ENCODE measurements at places on chromosomes 4 and X.
A peak's percentile ranks its signal among the peaks of the same experiment; 100 is the strongest.

DNA sequence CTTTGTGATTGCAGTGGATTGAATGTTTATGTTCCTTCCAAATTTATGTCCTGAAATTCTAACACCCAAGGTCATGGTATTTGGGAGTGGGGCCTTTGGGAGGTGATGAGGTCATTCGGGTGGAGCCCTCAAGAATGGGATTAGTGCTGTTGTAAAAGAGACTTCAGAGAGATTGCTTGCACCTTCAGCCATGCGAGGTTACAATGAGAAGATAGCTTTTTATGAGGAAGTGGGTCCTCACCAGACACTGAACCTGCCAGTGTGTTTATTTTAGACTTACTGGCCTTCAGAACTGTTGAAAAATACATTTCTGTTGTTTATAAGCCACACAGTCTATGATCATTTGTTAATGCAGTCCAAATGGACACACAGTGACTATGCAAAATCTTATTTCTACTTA, 161.0 kb upstream of the GPRIN3 start:
- DNase-seq: no peak

GRCh38 chr4:145390571-145390970, 91.1 kb upstream of the SMAD1 start:
- DNase-seq: no peak

DNA sequence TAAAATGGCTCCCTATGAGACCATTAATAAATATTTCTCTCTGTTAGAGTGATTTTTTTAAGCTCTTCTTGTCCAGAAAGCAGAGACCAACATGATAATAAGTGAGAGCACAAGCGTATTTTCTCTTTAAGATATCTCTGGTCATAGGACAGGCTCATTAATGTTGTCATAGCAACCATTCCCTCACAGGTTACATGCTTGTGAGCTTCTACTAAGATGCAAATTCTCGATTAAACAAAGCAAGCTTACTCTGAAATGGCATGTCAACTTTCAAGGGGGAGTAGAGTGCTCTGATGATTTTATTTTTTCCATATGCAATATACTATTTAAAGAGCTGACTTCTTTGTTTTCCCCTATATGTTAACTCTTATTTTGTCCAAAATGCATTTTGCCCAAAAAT, 487.2 kb upstream of the LCORL start:
- no peak for DNase-seq

- DNase-seq: no peak
These were observed 3.7 kb upstream of the NR3C2 start for GRCh38 chr4:148445860-148446330.

GRCh38 chr4:86450861-86451260, 91.0 kb upstream of the MAPK10 start:
- no peak for DNase-seq

DNA sequence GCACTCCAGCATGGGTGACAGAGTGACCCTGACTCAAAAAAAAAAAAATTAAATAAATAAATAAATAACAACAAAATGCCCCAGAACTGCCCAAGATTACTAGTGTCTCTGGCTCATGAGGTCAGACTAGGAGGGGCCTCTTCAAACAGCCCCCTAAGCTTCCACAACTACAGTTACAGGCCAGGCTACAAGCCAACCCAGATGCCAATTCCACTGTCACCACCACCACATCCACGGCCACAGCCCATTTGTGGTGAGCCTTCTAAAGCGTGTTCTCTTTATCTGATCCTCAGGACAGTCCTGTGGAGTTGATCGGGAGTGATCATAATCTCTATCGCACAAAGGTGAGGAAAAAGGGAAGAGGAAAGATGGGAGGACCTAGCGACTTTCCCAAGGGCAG, 36.6 kb downstream of the IGFBP7 start:
- DNase-seq: no peak

DNA sequence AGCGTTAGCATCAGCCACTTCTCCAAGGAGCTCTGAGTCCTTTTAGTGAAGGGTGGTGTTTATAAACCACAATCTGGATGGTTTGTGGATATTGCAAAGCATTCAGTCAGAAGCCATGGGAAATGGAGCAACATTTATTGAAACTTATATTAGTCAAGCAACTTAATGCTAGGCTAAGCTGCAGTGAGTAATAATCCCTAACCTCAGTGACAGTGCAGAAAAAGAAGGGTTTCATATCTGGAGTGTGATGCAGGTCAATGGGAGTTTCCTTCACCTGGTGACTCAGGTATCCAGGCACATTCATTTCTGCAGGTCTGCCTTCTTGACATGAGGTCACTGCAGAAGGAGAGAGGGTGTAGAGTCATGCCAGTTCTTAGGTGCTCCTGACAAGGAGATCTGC, 10.4 kb upstream of the DRD5 start:
- DNase-seq: peak; percentile 96

DNA sequence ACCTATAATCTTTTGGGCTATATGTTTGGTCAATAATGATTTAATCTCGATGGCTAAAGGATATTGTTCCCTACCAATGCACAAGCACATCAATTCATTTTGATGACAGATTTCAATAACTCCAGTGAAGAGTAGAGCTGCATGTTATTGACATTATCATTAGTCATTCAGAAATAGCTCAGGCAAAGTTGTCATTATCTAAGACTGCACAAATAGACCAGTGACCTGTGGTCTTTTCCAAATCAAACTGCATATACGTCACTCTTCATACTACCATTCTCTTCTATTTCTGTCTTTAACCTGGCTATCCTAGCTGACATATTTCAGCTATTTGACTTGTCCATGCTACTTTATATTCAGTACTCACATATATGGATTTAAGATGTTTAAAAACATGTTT, 1050.8 kb downstream of the C4orf33 start:
- no peak for DNase-seq

GRCh38 chr4:107216379-107216778, 180.3 kb upstream of the DKK2 start:
- no peak for DNase-seq

- peak; percentile 45 for DNase-seq
These were observed 12.3 kb upstream of the SCRG1 start for GRCh38 chr4:173411106-173411693.

DNA sequence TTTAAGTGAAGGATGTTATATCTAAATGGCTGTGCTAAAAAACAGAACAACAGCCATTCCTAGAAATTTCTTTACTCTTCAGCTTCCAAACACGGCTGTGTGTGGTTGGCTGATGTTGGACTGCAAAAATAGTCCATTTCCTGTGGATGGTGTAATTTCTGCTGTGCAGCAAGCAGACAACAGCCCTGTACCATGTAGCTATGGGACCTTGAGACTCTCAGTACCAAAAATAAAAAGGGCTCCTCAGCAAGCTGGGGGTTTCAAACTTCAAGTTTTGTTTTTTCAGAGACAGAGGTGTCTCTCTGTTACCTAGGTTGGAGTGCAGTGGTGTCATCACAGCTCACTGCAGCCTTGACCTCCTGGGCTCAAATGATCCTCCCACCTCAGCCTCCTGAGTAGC, 18.1 kb downstream of the CD40LG start:
- no peak for DNase-seq

- DNase-seq: no peak
These were observed 82.5 kb downstream of the AMELX start for GRCh38 chrX:11375614-11376119.

DNA sequence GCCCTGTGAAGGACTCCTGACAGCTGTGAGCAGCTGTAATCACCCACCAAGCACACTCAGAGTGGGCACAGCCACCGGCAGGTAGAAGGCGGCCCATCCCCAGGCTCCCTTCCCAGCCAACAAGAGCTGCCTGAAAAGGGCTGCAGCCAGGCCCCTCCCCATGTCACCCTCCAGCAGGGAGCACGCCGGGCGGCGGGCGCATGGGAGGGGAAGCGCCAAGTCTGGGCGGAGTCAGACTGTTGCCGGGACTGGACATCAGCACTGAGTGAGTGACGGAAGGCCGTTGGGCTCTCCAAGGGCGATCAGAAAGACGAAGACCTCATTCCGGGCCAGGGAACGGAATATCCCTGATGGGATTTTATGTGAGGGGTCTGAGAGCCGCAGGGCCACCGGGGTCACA, 82.1 kb downstream of the PPP2R2C start:
- DNase-seq: no peak

GRCh38 chrX:40154250-40154852, 56.6 kb upstream of the BCOR start:
- DNase-seq: no peak

- DNase-seq: peak; percentile 35
These were observed at the start of gene ERVMER34-1 for GRCh38 chr4:52750819-52751486. Gene ERVMER34-1 (minus strand): TSS chr4:52751425. CDS start chr4:52745520, 5,905 bp downstream.

DNA sequence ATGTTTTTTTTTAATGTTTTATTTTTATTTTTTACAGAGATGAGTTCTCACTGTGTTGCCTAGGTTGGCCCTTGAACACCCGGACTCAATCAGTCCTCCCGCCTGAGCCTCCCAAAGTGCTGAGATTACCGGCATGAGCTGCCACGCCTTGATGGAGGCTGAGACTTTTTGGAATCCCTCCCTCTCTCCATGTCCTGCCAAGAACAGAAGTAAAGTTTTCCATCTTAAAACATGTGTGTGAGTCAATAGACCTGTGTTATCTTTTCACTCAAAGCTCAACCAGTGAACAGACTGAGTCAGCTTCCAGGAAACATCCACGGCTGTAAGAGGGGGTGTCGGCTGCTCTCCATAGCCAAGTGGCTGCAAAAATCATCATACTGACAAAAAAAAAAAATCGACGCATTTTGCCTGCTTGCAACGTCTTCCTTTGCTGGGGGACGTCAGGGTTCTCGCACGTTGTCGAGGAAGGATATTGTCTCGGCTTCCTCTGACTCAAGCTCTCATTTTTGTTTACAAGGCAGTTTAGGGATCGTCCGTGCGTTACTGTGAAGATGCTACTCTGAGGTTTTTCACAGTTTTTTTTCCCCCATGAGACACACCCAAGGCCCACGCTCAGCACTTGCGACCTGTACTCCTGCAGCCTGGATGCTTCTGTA, 10.0 kb upstream of the ASMTL start:
- DNase-seq: peak; percentile 4

DNA sequence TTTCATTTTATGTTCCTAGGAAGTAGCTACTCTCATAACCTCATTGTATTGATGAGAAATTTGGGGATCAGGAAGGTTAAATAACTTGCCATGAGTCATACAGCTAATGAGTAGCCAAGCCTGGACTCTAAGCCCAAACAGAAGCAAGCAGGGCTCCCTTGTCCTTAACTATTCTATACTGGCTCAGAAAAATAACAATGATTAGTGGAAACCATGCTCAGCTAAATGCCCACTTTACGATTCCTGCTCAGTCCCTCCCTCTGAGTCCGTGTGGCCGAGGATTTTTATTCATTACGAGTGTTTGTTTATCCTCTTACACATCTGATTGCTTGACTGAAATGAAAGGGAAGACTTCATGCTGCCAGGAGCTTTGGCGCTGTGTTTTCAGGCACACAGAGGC, 100.9 kb downstream of the SLC34A2 start:
- no peak for DNase-seq

GRCh38 chr4:185898413-185898812, 86.4 kb upstream of the SORBS2 start:
- no peak for DNase-seq

- peak; percentile 88 for DNase-seq
These were observed 35.3 kb upstream of the TENM3 start for GRCh38 chr4:182207830-182208396.

GRCh38 chr4:20831746-20832145, 131.5 kb downstream of the PACRGL start:
- DNase-seq: no peak

DNA sequence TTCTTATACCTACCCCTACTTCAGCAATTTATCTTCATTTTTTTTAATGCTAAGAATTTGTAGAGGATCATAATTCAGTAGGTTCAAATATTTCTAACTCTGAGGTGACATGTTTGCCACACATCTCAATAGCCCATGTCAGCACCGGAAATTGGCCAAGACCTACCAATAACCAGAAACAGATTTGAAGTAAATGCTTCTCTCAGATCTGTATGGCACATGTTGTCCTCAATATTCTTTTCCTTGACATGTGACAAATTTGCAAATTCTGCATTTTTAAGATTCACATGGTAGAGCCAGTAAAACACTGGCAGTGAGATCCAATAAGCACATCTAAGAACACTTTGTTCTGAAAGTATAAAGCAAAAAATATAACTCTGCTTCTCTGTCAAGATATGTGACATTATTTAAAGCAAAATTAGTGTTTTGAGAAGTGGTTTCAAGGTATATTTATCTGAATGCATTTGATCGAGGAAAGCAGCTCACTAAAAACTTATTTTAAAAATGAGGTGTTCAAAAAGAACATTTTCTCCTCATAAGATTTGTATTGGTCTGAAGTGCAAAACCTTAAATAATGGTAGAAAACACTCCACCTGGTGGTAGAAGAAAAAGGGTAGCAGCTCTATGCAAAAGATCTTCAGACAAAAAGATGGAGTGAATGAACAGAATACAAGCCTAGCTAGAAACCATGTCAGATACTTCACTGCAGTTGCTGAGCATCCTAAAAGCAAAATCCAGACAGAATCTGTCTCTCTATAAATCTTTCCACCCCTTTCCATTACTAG, 513.8 kb upstream of the FAM241A start:
- DNase-seq: peak; percentile 35

GRCh38 chr4:88382621-88383020, 4.0 kb downstream of the HERC6 start:
- peak; percentile 17 for DNase-seq

DNA sequence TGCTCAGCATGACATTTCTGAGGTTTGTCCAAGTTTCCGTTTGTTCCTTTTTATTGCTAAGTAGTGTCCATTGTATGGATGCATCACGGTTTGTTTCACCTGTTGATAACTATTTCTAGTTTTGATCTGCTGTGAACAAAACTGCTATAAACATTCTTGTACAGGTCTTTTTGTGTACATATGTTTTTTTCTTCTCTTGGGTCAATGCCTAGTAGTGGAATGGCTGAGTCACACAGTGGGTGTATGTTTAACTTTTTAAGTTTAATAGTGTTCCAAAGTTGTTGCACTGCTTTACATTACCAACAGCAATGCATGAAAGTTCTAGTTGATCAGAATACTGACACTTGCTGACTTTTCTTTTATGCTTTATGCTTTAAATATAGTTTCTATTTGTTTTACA, 76.7 kb downstream of the MAOB start:
- DNase-seq: no peak

GRCh38 chrX:10444204-10444603, 176.2 kb downstream of the MID1 start:
- DNase-seq: no peak

DNA sequence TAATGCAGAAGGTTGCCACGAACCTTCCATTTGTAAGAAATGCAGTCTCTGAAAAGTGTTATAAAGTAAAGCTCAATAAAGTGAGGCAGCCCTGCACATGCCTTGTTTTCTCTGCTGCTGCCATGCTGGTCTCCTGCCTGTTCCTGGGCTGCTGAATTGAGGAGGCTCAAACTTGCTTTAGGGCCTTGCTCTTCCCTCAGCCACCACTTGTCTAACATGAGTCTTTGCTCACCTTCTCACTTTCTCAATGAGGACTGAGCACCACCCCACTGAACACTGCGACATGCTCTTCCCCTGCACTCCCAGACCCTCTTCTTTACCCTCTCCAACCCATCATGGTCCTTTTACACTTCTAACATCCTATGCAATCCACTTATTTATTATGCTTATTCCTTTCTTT, 25.2 kb upstream of the MFAP3L start:
- no peak for DNase-seq
